ENCODE measurements at places on chromosomes 2 and 18.

GRCh38 chr2:129769185-129769991, 210.1 kb upstream of the RAB6C start:
- no peak for DNase-seq

GRCh38 chr2:9905413-9905812, 46.1 kb upstream of the GRHL1 start:
- DNase-seq, result no peak

DNA sequence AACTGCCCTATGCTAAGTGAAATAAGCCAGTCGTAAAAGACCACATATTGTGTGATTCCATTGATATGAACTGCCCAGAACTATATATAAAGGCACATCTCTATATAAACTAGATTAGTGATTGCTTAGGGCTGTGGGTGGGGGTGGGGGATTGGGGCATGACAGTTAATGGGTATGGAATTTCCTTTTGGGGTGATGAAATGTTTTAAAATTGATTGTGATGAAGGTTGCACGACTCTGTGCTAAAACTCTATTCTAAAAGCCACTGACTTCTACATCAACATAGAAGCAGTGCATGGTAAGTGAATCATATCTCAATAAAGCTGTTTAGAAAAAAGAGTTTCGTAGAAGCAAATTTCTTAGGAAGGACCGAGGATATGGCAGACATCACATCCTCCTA, 53.0 kb downstream of the CDCA7 start:
- no peak for DNase-seq

DNA sequence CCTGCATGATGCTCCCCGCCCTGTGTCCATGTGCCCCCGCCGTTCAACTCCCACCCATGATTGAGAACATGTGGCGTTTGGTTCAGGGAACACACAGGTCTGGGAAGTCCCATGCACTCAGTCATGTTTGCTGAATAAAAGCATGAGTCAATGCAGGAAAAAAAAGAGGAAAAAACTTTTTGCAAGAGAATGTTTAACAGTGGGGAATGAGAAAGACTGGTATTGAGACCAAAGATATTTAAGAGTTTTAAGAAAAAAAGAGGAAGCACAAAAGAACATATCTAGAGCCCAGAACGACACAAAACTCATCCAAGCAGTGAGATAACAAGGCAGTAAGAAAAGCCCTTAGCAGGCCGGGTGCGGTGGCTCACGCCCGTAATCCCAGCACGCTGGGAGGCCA, 279.2 kb upstream of the THSD7B start:
- no peak for DNase-seq

DNA sequence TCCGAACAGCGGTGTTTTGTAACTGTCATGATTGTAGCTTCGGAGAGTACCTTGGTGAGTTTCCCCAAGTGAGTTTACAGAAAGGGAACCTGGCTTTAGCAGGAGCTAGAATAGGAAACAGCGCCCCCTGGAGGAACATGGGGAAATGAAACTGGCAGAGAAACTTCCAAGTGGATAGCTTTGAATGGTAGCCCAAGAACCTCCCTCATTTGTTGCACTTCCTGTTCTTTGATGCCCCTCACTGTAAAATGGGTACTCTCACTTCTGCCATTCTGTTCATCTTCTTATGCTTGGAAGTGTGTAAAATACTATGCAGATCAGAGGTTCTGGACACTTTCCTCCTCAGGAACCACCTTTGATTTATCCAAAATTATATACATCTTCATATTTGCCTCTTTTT, 36.2 kb downstream of the CHST10 start:
- peak; percentile 38 for DNase-seq

- DNase-seq, result no peak
Observed at GRCh38 chr2:154978710-154979109, 280.2 kb downstream of the KCNJ3 start.

DNA sequence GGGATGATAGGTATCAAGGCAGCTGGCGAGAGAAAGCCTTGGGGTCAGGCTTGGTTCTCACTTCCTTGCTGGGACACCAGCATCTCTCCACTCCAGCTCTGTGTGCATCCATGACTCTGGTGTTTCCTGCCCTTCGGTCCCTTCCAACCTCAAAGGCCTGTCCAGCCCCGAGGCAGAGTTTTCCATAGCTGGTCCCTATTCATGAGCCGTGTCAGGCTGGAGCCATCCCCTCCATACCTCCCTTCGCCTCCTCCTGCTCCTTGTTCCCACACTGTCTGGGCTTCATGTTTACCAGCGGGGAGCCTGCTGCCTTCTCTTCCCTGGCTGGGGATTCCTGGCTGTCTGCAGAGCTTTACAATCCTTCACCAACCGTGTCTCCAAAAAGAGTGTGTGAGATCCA, 51.2 kb downstream of the DYSF start:
- DNase-seq, result no peak

DNA sequence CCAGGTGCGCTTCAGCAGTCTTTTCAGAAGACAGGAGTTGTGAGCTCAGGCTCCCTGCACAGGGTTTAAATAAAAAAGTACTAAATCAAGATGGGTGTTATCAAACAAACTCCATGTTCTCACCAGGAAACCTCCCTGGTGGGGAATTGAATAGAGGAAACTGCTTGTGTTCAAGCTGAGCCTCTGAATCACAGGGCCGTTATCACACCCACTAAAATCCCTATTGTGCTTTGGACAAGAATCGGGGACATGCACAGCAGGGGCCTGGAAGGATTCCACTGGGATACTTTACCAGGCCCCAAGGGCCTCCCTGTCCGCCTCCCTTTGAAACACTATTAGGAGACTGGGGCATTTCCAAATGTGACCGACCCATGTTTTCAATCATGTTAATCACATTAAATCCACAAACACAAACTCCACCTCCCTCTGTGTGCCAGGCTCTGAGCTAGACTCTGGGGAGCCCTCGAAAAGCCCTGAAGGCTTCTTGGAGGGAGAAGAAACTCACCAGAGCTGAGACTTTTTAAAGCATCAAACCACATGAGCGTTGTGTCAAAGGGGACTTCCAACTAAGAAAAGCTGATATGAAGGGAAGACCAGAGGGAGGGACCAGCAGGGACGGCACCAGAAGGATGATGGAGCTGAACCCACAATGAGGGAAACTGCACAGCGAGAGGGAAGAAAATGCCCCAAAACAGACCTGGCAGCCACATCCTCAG, 458.7 kb upstream of the ID2 start:
- DNase-seq, result no peak

DNA sequence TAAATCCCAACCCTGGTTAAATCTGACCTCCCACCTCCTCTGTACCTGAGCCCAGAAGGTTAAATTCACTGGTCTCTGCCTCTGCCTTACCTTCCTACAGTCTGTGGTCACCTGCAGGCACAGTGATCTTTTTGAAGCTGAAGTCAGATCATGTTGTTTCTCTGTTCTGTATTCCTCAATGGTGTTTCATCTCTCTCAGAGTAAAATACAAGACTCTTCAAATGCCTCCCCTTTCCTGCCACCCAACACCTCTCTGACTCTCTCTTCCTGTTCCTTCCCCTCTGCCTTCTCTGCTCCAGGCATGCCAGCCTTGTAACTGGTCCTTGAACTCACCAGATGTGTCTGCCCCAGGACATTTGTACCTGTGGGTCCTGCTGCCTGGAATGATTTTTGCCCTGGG, 219.3 kb downstream of the UXS1 start:
- DNase-seq, result no peak

DNA sequence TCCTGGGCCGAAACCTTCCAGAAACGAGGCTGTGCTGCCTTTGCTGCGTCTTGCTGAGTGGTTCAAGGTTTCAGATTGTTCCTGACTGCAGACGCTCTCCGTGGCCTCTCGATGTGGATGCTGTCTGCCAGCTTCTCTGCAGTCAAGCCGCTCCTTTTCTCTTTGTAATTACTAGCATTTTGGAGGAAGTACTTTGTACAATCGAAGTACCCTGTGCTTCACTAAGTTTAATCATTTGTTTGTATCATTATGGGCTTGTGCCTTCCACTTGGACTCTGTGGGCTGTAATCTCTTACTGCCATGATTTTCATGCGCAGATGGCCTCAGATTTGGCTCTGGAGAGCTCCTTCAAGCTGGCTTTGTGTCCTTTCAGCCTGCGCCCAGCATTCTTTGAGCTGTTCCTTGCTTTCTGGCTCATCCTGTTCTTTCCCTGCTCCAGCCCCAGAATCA, 49.3 kb downstream of the TRAF3IP1 start:
- no peak for DNase-seq

- no peak for DNase-seq
Observed at GRCh38 chr2:217326238-217327022, 466.6 kb upstream of the TNP1 start.

DNA sequence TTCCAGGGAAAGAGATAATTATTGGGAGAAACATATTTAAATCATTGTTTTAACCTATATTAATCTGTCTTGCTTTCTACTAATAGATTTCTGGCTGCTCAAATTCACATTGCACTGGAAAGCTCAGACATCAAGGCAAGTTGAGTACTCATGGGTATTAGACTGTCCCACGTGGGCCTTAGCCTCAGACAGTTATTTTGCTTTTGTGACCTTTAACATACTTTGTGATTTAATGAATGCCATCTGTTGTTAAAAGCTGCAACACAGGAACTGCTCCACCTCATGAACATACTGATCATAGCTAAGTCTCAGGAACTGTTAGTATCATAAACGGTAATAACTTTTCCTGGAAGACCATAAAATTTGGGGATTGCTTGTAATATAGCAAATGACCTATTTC, 2.7 kb upstream of the LCT start:
- DNase-seq, result no peak

DNA sequence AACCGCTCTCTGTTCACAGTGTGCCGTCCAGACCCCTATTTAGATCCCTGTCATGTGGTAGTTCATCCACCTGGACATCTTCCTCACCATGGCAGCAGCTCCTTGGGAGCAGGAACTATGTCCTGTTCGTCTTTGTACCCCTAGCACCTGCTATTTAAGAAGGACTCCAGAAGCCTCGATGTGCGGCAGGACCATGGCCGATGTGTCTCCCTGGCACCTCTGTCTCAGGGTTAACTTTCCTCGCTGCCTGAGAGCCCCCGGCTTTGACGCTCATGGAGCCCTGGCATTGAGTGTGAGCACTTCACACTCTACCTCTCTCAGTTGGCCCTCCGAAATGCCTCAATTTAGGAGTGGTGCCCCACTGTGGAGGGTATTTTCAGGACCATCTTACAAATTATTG, 152.0 kb downstream of the FAM210A start:
- no peak for DNase-seq

DNA sequence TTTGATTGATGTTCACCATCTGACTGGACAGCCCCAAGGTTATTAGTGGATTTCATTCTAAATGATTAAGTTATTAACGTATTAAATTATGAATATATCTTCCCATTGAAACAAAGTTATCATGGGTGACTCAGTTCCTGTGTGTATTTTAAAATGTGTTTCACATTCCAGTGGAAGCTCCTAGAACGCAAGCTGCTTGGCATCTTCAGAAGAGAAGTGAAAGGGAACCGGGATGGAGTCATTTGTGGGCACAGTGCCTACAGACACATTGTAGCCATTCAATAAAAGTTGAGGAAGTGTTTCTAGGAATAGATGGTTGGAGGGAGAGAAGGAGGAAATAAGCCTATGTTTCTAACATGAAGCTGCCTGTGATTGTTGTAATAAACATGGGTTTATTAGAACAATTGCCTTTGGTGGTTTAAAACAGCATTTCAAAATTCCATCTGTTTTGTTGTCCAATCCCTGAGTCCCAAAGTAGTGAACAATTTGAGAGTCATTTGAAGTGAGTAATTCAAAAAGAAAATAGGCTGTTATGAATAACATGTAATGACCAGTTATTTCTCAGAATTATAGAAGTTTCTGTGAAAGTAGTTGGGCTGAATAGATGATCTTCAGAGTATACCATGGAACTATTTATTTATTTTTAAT, 143.5 kb downstream of the PKP4 start:
- no peak for DNase-seq

- no peak for DNase-seq
Observed at GRCh38 chr2:72681016-72681995, 144.5 kb downstream of the EXOC6B start.

GRCh38 chr2:189548666-189549448, 31.7 kb downstream of the SLC40A1 start:
- DNase-seq, result no peak

GRCh38 chr2:74025971-74026612, 41.4 kb downstream of the TET3 start:
- DNase-seq, result no peak

GRCh38 chr2:173434762-173435569, 80.3 kb downstream of the CDCA7 start:
- DNase-seq, result no peak

GRCh38 chr2:136211701-136212100, 93.8 kb upstream of the CXCR4 start:
- DNase-seq, result no peak

- DNase-seq, result no peak
Observed at GRCh38 chr18:47882641-47883040, 47.8 kb downstream of the SMAD2 start.

GRCh38 chr2:60746318-60746717, 9.8 kb upstream of the PAPOLG start:
- DNase-seq, result no peak

- no peak for DNase-seq
Observed at GRCh38 chr2:212898011-212898410, 253.4 kb downstream of the IKZF2 start.

DNA sequence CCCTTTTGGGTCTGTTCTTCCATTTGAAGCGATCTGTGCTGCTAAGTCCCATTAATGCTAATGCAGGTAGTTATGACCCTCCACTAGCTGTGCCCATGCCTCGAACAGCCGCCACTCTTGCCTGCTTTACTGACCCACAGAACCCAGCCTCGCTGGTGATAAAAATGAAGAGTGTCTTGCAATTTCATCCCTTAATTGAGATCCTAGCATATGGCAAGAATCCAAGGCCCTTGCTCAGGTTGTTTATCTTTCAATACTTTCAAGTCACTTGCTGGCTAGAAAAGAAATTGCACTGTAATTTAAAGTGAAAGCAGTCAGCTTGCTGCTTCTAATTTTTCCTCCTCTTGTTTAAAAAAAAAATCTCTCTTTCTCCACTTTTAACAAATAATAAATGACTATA, 73.6 kb downstream of the ZNF521 start:
- no peak for DNase-seq

GRCh38 chr2:119282996-119283511, 59.4 kb downstream of the STEAP3 start:
- no peak for DNase-seq

GRCh38 chr2:231483398-231484329, 19.4 kb upstream of the NCL start:
- no peak for DNase-seq

DNA sequence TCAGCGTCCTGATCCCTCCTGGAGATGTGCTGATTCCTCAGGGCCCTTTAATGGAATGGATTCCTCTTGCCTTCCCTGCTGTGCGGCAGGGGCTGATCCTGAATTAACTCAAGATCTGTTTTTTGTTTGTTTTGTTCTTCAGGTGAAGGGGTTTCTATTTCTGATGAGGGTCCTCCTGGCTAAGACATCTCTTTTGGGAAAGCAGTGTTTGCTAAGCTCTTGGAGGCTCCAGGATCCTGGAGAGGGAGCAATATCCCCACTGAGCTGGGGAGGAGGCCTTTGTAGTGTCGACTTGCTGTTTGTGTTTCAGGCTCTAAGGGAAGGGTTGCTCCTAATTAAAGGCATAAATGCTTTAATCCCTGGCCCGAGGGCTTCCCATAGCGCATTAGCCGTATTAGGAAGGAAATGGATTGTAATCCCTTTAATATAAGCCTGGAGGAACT, 65.3 kb upstream of the FOXI3 start:
- DNase-seq, result no peak

GRCh38 chr2:237673130-237674001, 46.0 kb downstream of the LRRFIP1 start:
- peak; percentile 70 for DNase-seq

- DNase-seq, result no peak
Observed at GRCh38 chr18:68220458-68220857, 494.4 kb downstream of the TMX3 start.

Measured in stimulated activated CD4-positive, alpha-beta T cell treated with anti-CD3 and anti-CD28 coated beads, Interleukin-15, amount 100 ng/mL, for 1 hour (primary cell).